Stimulated activated naive CD4-positive, alpha-beta T cell treated with Interleukin-2 at 50 U/mL for 16 hours (primary cell): ENCODE measurements at places on chromosomes 1 and 21.

DNA sequence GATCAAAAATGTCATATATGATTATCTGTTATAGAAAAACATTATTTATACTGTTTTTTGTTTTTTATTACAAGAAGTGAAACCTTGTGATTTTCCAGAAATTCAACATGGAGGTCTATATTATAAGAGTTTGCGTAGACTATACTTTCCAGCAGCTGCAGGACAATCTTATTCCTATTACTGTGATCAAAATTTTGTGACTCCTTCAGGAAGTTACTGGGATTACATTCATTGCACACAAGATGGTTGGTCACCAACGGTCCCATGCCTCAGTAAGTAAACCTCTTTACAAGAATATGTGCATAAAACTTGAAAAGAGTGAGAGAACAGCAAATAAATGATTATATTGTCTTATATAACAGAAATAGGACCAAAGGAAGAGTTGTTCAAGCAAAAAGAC is 14.5 kb downstream of the CFHR4 start:
- DNase-seq, result no peak

DNA sequence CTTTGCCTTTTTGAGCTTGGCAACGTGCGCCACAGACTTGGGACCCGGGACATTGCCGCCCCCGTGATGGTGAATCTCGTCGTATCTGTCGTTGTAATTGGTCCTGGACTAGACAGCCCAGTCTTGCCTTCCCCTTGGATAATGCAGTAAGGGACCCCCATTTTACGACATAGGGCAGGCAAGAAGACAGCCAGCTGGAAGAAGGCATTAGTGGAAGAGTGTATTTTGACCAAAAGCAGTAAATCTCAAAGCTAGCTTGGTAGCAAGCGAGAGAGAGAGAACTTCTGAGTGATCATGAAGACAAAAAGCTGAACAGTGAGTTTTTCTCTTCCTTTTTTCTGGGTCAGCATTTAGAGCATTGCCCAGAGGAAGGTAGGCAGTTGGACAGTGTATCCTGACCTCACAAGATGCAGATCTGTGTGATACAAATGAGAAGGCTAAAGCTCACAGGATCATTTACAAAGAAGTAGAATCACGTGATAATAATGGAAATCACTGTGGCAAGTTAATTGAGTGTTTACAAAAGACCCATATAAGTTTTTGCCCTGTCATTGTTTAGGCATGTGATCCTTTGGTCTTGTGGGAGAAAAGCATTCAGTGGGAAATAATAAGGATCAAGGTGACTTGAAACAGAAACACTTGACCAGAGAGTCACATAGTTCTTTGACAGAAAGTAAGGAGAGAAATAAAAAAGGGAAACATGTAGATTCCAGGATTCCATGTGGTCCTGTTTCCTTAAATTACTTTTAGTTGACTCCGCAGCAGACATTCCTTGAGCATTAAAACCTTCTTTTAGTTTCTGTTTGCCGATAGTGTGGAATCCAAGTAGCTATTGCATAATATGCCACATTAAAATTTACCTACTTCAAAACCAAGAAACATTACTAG is 66.3 kb downstream of the CNST start:
- DNase-seq, result no peak

- no peak for DNase-seq
Observed at GRCh38 chr1:203084588-203085527, 954 bp downstream of the MYOG start.

- no peak for DNase-seq
Observed at GRCh38 chr1:230937371-230937770, 41.3 kb downstream of the TTC13 start.

GRCh38 chr1:172487550-172487949 is 43.7 kb upstream of the PIGC start:
- no peak for DNase-seq

DNA sequence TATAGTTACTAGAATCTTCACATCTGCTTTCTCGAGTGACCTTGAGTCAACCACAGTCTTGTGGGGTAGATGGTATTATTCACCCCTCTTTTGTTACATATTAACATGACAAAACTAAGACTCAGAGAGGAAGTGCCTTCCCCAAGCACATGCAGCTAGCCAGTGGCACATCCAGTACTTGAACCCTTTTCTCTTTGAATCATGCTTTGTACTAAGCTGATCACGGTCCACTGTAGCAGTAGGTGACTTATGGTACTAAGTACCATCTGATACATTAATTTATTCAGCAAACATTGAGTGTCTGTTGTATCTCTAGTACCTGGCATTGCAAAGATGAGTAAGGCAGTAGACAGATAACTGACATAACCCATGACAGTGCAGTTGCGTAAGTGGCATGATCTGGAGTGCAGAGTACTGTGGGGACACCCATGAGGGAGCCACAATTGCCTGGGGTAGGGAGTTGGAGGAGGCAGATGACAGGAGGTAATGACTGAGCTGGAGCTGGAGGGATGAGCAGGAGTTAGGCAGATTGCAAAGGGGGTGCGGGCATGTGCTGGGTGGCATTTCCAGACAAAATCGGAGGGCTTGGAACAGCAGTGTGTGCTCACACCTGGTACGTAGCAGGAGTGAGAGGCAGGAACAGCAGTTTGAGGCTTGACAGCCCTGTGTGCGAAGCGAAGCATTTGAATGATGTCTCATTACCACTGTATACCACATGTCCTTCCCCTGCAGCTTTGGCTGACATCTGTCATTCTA is 29.8 kb downstream of the UCK2 start:
- DNase-seq, result no peak

- no peak for DNase-seq
Observed at GRCh38 chr1:222919478-222919865, 104.6 kb downstream of the DISP1 start.

- peak; percentile 56 for DNase-seq
Observed at GRCh38 chr1:6745073-6745472, 40.2 kb upstream of the CAMTA1 start.

- no peak for DNase-seq
Observed at GRCh38 chr21:45439901-45440461, 35.0 kb downstream of the COL18A1 start.

DNA sequence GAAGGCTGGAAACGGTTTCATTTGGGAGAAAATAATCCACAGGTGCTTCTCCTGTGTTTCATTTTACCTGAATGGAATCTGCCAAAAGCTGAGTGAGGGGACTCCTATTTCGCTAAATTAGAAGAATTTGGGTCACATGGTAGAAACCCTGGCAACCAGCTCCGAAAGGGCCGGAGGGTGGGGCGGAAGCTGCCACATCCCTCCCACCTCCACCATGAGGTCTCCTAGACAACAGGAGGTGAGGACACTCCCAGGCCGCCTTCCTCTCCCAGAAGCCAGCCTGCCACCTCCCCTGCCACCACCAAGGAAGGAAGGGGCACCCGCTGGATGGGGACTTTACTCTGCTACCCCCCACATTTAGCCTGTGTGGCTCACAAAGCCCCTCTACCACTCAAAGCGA is 199.9 kb upstream of the ZC3H12A start:
- no peak for DNase-seq

- no peak for DNase-seq
Observed at GRCh38 chr1:29515170-29515955, 279.0 kb downstream of the PTPRU start.

- no peak for DNase-seq
Observed at GRCh38 chr21:45484318-45484717, 57.9 kb downstream of the SLC19A1 start.

DNA sequence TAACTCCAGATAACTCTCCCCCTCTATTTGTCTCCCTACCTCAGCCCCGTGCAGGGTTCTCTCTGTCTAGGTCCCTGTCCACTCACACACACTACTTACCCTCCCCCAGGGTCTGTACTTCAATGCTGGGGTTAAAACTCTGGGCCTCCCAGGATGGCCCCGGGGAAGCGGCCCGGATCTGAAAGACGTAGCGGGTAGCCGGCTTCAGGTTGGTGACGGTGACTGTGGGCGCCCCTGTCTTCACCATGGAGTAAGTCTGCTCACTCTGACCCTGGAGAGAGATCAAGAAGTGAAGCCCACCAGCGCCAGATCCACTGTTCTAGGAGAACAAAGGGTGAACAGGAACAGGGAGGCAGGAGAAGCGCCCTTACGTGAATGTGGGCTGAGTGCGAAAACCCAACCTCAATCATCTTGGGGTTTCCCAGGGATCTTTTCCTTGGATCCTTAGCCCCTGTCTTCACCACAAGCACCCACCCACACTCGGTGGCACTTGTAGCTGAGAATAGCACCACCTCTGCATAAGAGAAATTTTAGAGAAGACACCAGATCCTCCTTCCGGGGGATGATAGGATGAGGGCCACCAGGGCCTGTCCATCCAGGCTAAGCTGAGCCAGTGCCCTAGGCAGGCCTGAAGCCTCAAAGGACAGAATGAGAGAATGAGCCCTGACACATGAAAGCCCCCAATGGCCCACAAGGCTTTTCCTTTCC is 33.5 kb downstream of the EPHA10 start:
- DNase-seq, result no peak

DNA sequence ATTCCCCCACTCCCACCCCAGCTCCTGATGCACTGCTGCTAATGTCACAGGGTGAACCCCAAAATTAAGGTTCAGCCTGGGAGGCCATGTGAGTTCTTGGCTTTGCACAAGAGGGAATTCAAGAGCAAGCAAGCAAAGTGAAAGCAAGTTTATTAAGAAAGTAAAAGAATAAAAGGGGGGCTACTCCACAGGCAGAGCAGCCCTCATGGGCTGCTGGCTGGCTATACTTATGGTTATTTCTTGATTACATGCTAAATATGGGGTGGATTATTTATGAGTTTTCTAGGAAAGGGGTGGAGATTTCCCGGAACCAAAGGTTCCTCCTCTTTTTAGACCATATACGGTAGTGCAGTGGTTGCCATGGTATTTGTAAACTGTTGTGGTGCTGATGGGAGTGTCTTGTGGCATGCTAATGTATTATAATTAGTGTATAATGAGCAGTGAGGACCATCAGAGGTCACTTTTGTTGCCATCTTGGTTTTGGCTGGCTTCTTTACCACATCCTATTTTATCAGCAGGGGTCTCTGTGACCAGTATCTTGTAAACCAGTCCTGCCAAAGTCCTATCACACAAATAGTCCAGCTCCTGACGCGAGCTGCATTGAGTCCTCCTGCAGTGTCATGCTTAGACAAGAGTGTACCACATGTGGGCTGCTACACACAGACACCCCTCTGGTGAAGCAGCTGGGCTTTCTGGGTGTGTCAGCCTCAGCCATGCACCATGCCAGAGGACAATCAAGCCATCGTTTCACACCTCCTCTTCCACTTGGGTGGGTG is 46.4 kb upstream of the CSF1 start:
- DNase-seq, result no peak

DNA sequence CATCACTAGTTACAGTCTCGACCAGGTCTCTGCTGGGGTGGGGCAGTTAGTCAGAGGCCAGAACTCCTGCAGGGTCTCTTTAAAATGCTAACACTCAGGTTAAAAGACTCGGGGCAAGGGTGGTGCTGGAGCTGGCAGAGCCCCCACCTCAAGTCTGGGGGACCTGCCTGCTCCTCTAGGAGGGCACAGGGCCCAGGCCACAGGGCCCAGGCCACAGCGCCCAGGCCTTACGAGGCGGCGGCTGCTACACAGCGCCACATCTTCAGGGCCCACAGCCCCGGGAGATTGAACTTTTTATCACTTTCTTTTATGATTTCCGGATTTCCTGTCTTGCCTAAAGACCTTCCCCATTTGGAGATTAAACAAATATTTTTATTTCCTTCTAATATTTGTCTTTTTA is 10.4 kb downstream of the MPZ start:
- no peak for DNase-seq

- DNase-seq, result no peak
Observed at GRCh38 chr1:16386454-16387113, 19.5 kb downstream of the SZRD1 start.

DNA sequence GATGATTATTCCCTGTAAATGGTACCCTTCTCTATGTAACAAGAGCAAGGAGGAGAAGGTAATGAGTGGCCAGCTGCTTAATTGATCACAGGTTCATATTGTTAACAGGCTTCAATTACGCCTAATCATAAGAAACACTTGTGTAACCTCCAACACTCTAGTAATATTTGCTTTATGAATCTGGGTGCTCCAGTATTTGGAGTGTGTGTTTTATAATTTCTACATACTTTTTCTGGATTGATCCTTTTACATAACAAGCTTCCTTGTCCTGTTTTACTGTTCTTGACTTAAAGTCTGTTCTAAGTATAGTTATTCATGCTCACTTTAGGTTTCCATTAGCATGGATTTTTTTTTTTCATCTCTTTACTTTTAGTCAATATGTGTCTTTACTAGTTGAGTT is 984.2 kb downstream of the AMY1C start:
- no peak for DNase-seq

DNA sequence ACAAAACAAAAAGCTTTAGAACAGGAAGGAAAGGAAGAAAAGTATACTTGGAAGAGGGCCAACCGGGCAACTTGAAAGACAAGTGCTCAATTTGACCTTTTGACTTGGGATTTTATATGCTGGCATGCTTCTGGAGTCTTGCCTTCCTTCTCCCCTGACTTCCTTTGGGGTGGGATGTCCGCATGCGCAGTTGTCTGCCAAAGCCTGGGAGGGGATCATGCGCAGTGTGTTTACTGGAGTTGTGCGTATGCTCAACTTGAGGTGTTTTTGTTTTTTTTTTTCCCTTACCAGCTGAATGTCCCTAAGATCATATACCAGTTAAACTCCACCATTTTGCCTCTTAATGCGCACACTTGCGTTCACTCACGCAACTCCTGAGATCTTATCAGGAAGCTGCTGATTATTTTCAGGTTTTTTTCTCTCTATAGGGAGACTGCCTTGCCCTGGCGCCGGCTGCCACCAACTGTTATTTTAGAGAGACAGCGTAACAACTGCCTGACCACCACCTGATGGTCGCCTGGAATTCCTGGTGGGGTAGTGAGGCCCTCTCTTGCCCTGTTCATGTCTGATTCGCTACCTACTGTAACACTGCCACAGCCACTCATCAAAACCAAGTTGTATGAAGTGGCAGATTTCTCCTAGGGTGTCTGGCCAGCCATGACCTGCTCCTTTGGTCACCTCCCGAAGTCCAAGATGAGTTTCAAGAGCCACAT is 138.7 kb upstream of the ZNF644 start:
- DNase-seq, result no peak

- no peak for DNase-seq
Observed at GRCh38 chr1:197429372-197429771, 161.3 kb downstream of the CRB1 start.

- no peak for DNase-seq
Observed at GRCh38 chr21:25296252-25296651, 311.0 kb downstream of the MRPL39 start.

DNA sequence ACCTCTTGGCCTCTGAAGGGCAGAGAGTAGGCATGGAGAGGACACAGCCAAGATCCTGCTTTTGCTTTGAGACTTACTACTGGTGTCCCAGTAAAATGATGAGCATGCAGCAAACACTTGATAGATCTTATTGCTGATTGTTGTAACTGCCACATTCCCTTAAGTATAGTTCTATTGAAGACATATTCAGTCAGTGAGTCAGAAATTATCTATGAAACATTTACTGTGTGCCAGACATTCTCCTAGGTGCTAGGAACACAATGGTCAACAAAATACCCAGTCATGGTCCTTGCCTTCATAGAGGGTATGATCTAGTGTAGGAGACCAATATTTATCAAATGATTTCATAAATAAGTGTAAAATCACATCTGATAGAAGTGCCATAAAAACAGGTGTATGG is 13.6 kb downstream of the STYXL2 start:
- no peak for DNase-seq
